ENCODE measurements at places on chromosomes 7 and 10. TPM values are rescaled to one million over a fixed set of nuclear protein-coding genes. Genes with fewer than 3 reads are reported as not detected.

OR2A5 gene
- not detected for total RNA-seq

LRGUK gene
- 2.6 TPM for total RNA-seq

RAB19 gene
- 2.3 TPM for total RNA-seq

NYAP1 gene
- 0.48 TPM for total RNA-seq

HOXA11 gene
- 1.9 TPM for total RNA-seq

DRGX gene
- total RNA-seq: not detected

UPP1 gene
- 19.5 TPM for total RNA-seq

LRRTM3 gene
- not detected for total RNA-seq

PNLIPRP3 gene
- total RNA-seq: 0.29 TPM

AQP1 gene
- total RNA-seq: 177 TPM

DNA sequence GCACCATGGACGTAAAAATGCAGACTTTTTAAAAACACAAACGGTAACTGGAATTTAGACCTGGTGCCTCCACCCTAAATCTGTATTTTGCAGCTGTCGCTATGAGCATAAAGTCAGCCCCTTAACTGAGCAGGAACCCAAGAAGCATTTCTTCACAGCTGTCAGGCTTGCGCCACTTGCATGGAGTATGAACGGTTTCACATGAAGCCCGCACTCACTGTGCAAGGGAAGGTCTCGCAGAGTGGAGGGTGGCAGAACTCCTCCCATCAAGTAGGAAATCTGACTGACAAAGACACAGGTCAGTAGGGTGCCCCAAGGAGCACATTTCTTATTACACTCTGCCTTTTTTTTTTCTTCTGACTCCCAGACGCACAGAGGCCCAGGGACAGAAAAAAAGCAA is 58.5 kb downstream of the ELMO1 start:
- DNase-seq: no peak

DNA sequence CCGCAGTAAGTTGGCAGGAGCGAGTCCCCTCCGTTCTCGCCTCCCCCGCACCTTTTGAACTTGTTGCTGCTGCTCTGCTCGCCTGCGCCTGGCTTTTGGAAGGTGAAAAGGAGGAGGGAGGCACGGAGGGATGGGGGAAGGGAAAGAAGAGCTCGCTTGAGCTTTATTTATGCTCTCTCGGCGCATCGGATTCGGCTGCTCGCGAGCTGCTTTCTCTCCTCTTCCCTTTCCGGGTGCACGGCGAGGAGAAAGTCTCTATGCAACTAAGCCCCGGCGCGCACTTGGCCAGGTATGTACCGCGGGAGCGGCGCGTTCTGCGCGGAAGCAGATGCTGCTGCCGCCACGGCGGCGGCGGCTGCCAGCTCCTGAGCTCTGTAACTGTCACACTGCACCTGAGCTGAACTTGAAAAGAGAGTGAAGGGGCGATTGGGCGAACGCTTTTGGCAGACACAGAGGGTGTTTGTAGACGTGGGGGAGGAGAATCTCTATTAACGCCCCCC is 551 bp downstream of the KCND2 start:
- DNase-seq: no peak

- no peak for DNase-seq
These were observed 736 bp downstream of the MINDY4 start for GRCh38 chr7:30771880-30772425.

- no peak for DNase-seq
These were observed 46.5 kb upstream of the KIAA1217 start for GRCh38 chr10:24162206-24162985.

DNA sequence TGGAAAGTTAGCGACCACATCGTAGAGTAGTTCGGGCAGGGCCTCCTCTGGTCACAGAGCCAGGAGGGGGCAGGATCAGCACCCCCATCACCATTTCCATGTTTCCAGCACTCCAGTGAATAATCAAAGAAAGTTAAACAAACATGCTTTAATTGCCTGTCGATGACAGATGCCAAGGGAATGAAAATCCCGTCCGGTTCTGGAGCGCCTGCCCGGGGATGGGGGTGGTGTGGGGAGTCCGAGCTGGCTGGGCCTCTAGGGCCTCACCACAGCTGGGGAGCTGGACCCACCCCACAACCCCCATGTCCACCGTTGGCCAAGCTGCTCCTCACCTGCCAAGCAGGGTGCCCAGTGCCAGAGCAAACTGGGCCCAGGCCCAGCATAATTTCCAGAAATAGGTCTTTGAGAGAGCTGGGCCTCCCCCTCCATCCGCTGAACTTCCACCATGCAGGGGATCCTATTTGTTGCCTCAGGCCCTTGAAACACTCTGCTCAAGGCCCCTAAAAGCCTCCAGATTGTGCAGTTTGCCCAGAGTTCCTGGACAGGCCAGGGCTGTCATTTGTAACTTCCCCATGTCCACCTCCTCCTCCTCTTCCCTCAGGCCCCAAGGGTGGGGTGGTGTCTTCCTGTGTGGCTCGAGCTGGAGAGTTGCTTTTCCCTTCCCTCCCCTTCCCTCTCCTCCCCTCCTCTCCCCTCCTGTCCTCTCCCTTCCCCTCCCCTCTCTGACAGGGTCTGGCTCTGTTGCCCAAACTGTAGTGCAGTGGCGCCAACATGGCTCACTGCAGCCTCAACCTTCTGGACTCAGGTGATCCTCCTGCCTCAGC is 101.0 kb downstream of the MYL10 start:
- DNase-seq: no peak

GRCh38 chr10:115355162-115355760 is 262.1 kb downstream of the ATRNL1 start:
- DNase-seq: no peak

DNA sequence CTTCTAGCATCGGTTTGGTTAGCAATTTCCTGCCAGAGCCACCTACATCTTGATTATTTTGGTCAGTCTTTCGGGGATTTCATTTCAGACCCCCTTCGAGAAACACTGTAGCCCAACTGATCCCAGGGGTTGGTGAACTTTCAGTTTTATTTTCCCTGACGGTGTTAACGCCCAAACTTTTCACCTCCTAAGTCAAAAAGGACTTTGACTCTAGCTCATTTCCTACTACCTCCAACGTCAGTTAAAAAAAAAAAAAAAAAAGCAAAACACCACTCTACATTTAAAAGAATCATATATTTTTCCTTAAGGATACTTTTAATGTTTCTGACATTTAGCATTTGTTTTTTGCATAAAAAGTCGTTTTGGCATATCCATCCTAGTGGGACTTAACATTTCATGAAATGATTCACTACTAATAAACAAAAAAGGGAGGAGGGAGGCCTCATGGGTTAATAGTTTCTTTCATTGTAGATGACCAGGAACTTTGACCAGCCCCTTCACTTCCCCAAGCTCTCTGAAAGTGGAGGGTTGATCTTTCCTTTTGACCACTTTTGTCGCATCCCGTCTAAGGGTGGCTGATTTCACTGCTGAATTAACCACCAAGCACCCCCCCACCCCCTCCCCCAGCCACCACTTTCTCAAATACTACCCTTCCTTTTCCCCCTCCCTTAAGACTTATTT is 764 bp upstream of the TCF7L2 start:
- DNase-seq: no peak

- DNase-seq: no peak
These were observed 4.1 kb upstream of the CTBP2 start for GRCh38 chr10:125164421-125164820.

DNA sequence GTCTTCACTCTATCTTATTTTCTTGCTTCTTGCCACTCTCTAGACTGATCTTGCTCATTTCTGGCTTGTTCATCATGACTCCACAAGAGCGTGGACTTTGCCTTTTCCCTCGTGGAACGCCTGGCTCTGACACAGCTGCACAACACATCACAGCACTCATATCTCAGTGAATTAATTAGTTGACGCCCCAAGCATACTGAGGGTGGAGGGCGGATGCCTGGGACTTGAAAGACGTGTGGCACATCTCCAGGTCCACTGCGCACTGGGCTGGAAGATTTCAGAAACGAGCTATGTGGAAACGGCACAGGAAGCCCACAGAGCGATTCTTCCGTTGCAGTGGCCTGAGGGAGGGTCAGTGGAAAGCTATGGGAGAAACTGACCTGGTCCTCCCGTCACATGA is 23.6 kb upstream of the PLEKHA1 start:
- no peak for DNase-seq

DNA sequence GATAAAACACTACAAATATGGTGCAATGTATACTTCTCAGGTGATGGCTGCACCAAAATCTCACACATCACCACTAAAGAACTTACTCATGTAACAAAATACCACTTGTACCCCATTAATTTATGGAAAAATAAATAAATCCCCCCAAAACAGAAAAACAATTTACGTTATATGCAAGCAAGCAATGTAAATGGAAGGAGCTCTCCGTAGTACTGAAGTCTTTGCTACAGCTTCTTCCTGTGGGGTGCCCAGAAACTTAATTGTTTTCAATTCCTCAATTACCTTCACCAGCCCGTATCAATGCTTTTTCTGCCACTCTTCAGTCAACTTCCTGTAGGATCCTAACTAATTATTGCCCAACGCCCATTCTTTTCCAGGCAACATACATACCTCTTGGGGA is 138.1 kb downstream of the RELN start:
- no peak for DNase-seq

- DNase-seq: no peak
These were observed 68.8 kb upstream of the GRB10 start for GRCh38 chr7:50851451-50851850.

DNA sequence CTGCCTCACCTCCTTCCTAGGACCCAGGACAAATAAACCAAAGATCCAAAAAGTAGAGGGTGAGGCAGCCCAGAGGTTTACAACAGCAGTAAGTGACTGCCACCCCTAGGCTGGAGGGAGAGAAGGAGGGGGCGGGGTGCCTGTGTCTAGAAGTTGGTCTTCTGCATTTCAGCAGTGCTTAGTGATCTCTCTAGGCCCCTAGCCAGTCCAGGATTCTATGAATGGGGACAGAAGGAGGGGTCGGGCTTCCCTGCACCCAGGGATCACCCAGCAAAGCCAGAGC is 62.8 kb upstream of the KDM7A start:
- no peak for DNase-seq

- no peak for DNase-seq
These were observed 68.0 kb downstream of the PIP4K2A start for GRCh38 chr10:22646388-22646853.

DNA sequence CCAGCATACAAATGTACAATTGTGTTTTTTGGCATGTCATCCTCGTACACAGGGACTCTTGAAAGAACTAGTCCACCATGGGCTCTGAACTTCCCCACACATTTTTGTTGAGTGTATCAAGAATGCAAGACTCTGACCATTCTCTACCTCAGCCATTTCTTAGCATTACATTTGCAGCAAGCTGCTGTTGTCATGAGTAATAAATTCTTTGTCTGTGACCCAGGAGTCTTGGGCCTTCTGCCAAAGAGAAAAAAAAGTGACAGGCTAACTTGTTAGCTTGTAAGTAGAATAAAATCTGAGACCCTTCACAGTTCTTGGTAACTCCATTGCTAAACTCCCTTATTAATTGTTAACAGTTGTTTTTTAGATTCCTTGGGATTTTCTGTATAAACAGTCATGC is 542.3 kb upstream of the MBL2 start:
- DNase-seq: no peak

GRCh38 chr7:14842523-14842922 is 60.0 kb downstream of the DGKB start:
- no peak for DNase-seq

DNA sequence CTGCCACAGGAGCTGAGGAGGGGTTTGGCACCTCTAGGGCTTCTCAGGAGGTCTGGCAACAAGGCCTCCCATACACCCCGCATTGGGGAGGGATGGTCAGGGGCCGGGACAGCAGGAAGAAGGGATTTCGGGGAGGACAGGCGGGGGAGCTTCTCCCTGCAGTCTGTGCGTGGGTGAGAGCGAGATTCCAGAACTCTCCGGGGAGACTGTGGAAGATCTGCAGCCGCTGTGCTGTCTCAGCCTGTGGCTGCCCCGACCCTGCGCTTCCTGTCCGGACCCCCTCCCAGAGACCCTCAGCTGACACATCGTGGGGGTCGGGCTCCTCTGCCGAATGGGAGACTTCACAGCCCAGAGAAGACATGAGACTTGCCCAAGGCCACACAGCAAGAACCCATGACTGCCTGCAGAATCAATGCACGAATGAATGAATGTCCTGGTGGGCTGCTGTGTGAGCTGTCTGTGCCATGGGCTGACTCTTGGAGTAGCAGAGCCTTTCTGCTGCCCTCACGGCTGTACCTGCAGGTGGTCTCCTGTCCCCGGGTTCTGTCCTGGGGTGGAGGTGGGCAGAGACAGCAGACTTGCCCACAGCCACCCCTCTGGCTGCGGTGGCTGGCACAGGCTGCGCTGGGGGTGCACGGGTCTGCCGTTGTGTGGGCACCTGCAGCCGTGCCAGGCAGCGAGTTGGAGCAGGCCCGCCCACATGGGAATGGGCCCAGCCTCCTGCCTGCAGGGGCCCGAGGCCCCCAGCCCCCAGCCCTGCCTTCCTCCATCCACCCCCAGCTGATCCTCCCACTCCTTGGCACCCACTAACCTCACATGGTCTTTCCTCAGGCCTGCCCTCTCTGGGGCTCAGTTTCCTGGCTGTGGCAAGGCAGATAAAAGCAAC is 16.3 kb upstream of the LFNG start:
- DNase-seq: no peak

DNA sequence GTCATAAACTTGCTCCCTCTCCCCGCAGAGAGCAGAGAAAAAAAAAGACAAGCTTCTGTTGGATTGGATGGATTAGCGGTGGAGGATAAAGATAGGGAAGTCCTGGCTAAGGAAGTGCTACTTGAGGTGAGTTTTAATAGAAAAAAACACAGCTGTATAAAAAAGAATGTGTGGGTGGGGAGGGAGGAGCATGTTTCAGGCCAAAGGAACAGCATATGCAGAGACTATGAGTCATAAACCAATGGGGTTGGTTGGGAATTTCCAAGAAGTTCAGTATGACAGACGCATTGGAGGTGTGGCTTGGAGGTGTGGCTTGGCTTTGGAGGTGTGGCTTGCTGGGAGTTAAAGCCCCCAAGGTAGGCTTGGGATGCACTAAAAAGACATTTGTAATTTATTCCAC is 103.0 kb upstream of the LSM8 start:
- no peak for DNase-seq

- no peak for DNase-seq
These were observed 137.6 kb upstream of the VWC2 start for GRCh38 chr7:49635800-49636199.

- DNase-seq: no peak
These were observed 104.2 kb upstream of the MKI67 start for GRCh38 chr10:128230401-128230800.

DNA sequence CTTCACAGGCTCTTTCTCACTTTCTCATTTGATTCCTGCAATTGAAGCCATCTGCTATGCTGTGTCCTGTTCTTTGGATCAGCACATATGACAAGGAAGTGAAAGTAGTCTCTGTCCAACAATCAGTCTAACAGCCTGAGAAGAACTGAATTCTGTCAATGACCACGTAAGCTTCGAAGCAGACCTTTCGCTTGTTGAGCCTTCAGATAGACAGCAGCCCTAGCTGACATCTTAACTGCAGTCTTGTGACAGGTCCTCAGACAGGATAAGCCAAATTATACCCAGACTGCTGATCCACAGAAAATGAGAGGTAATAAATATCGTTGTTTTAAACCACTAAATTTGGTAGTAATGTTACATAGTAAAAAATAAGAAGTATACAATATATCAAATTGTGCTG is 691.0 kb upstream of the LRRTM3 start:
- DNase-seq: no peak

GRCh38 chr10:87684001-87684638 is 24.4 kb downstream of the PAPSS2 start:
- DNase-seq: no peak

GRCh38 chr10:72099600-72099921 is 11.2 kb upstream of the SPOCK2 start:
- no peak for DNase-seq
